ENCODE measurements at places on chromosomes 2 and 18.

DNA sequence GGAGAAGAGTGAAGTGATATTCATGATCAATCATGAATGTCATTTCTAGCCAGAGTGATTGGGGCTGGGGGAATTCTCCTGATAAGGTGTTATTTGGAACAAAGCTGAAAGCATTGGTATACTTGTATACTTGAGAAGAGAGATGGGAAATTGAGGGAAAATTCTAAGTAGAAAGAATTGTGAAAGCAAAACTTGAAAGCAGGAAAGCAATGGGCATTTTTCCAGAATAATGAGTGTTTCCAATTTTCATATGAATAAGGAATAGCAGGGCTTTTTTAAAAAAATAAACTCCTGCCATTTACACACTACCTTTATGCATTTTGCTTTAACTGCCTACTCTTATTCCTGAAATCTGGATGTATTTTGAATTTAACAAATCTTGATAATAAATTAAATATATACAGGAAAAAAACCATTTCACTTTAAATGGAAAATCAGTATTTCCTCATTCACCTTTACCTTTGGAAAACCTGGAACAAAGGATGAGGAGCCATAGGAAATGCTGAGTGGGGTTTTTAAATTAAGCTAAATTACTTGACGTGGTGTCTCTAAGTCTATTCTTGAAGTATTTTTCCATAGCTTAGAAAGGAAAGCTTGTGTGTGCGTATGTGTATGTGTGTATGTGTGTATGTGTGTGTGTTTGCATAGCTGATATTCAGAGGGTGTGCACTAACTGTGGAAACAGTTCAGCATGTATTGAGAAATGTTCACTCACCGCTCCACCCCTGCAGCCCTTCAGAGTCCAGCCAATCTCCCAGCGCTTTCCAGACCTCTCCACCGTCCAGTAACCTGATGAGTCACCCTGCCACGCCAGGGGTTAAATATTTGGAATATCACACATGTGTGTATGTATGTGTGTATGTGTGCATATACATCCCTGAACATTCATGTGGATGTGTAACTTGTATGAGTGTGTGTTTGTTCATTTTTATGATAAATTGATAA is 427.3 kb downstream of the THSD7B start:
- no peak for DNase-seq

GRCh38 chr2:53096351-53096750 is 671.3 kb upstream of the CHAC2 start:
- no peak for DNase-seq

- no peak for DNase-seq
These were observed 89.4 kb upstream of the LRRTM1 start for GRCh38 chr2:80393991-80394390.

GRCh38 chr2:61520261-61520660 is 17.9 kb downstream of the XPO1 start:
- no peak for DNase-seq

All from midbrain (tissue), 1 donor.